Vagina (tissue), 2 donors: ENCODE measurements at places on chromosomes 11 and 22. TPM values are rescaled to one million over a fixed set of nuclear protein-coding genes. Genes with fewer than 3 reads are reported as not detected.

Gene MMP8
- total RNA-seq = not detected

Gene EIF3F
- total RNA-seq = 336 TPM

Gene CCDC81
- total RNA-seq = not detected

Gene GALNT18
- total RNA-seq = 22.1 TPM

Gene F2
- total RNA-seq = not detected

Gene IGLL1
- not detected for total RNA-seq

Gene MYO7A
- 9.1 TPM for total RNA-seq

Gene MYOD1
- not detected for total RNA-seq

Gene CLDN5
- 228 TPM for total RNA-seq

Gene UBTFL1
- not detected for total RNA-seq
